ENCODE measurements at places on chromosomes 2 and 18.

DNA sequence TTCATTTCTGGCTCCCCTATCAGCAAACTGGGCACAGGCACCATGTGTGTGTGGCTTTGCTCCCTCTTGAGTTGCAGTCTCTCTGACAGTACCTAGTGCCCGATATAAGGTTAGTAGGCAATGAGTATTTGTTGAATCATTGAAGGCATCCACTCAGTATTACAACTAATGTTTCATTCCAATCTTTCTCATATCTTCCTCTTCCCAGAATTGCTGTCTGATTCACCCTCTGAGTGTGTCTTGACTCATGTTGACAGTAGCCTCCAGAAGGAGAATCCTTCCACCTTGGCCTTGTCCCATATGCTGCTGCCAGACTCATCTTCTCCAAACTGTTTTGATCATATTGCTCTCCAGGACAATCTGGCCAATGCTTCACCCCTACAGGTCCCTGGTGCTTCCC, 202.5 kb downstream of the LRRTM1 start:
- DNase-seq = no peak
- H3K4me3 ChIP-seq = no peak overlapping the region
- H3K27ac ChIP-seq = no peak overlapping the region

GRCh38 chr2:109175350-109175678, 46.3 kb downstream of the SH3RF3 start:
- H3K27me3 ChIP-seq = no peaks in the 10 kb centered on the region
- no peak overlapping the region for H3K4me3 ChIP-seq
- H3K36me3 ChIP-seq = no peaks in the 10 kb centered on the region
- H3K4me1 ChIP-seq = peaks cover 6% of the 10 kb centered on the region
- no peak overlapping the region for H3K27ac ChIP-seq

GRCh38 chr2:159550231-159550630, 66.1 kb downstream of the BAZ2B start:
- no peak for DNase-seq
- H3K27ac ChIP-seq = no peak overlapping the region
- H3K27me3 ChIP-seq = no peaks in the 10 kb centered on the region
- no peak overlapping the region for H3K4me3 ChIP-seq

DNA sequence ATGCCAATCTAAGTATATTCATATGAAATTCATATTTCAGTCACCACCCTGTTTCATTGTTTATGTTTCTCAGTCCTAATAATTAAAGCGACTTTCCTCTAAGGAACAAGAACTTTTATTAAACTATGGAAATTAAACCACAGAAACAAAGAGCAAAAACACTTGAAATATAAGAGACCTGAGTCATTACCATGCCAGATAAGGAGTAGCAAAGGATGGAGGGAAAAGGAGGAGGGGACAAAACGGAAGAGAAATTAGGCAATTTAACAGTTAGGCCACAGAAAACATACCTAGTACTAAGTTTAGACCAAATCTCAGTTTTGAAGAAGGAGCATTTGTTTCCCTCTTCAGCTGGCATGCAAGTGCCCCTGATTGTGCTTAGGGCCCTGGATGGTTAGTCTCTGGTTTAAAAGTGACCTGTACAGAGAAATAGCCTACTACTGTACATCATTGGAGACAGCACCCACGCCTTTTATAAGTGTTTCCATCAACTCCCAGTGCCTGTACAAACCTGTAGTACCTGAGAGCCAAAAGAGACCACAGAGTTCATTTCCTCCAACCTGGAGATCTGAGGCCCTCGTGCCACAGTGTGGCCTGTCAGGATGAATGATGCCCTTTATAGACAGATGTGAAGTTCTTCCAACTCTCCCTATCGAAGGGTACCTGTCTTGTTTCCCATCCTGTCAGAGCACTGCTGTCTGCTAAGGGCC, 74.5 kb downstream of the SPATS2L start:
- no peaks in the 10 kb centered on the region for H3K36me3 ChIP-seq
- H3K4me3 ChIP-seq = no peak overlapping the region
- no peak overlapping the region for H3K27ac ChIP-seq
- peaks cover 4% of the 10 kb centered on the region for H3K4me1 ChIP-seq
- DNase-seq = no peak

DNA sequence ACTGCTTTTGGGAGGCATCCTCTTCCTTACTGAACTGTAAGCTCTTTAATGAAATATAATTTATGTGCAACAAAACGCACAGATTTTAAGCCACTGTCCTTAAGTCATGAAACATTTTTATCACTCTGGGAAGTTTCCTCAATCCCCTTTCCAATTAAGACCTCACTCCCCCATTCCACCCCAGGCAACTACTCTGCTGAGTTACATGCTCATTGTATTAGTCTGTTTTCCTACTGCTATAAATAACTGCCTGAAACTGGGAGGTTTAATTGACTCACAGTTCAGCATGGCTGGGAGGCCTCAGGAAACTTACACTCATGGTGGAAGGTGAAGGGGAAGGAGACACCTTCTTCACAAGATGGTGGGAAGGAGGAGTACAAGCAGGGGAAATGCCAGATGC, 46.5 kb upstream of the KCNE4 start:
- no peak overlapping the region for H3K4me3 ChIP-seq
- H3K27me3 ChIP-seq = no peaks in the 10 kb centered on the region
- H3K4me1 ChIP-seq = no peaks in the 10 kb centered on the region
- H3K27ac ChIP-seq = no peak overlapping the region
- no peak for DNase-seq

GRCh38 chr2:162175714-162176113, 23.7 kb upstream of the GCG start:
- H3K4me1 ChIP-seq = no peaks in the 10 kb centered on the region
- H3K4me3 ChIP-seq = no peak overlapping the region
- no peak overlapping the region for H3K27ac ChIP-seq
- H3K27me3 ChIP-seq = no peaks in the 10 kb centered on the region
- H3K36me3 ChIP-seq = no peaks in the 10 kb centered on the region

GRCh38 chr2:42218712-42219111, 49.6 kb downstream of the EML4 start:
- peaks cover 2% of the 10 kb centered on the region for H3K36me3 ChIP-seq
- no peaks in the 10 kb centered on the region for H3K27me3 ChIP-seq
- H3K27ac ChIP-seq = no peak overlapping the region
- H3K4me1 ChIP-seq = peaks cover 4% of the 10 kb centered on the region
- no peak overlapping the region for H3K4me3 ChIP-seq

DNA sequence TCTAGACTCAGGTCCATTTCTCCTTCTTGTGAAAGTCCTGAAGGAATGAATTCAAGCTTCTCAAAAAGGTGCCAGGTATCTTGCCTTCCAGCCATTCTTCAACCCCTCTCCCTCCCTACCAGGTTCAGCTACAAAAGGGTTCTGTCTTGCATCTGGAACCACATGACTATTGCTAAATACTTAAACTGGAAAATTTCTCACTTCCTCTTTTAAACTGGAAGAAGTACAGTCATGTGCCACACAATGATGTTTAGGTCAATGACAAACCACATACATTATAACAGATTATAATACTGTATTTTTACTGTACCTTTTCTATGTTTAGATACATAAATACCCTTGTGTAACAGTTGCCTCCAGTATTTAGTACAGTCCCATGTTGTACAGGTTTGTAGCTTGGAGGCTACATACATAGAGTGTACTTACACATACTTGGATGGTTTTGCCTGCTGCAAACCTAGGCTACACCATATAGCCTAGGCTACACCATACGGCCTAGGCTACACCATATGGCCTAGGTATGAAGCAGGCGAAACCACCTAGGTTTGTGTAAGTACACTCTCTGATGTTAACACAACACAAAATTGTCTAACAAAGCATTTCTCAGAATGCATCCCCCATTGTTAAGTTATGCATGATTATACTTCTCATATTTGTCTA, 142.0 kb upstream of the DNMT3A start:
- H3K36me3 ChIP-seq = no peaks in the 10 kb centered on the region
- H3K27me3 ChIP-seq = no peaks in the 10 kb centered on the region
- H3K27ac ChIP-seq = peak overlapping the region; percentile 37
- no peak overlapping the region for H3K4me3 ChIP-seq
- H3K4me1 ChIP-seq = peaks cover 24% of the 10 kb centered on the region

DNA sequence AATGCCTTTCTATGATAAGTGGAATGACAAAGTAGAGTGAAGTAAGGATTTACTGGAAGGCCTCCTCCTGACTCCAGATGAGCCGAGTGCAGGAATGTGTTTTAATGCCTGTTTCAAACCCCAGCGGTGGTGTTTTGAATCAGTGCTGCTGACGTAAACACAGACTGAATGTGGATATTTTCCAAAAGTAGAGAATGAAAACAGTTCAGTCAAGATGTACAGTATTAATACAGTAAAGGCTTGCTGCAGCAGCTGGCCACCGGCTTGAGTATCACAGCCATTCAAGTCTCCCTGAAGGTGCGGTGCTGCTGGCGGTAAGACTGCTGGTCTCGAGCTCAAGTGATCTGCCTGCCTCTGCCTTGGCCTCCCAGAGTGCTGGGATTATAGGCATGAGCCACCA, 46.7 kb downstream of the ARHGAP28 start:
- no peaks in the 10 kb centered on the region for H3K4me1 ChIP-seq
- H3K36me3 ChIP-seq = no peaks in the 10 kb centered on the region
- H3K27ac ChIP-seq = no peak overlapping the region
- no peak for DNase-seq
- H3K27me3 ChIP-seq = no peaks in the 10 kb centered on the region

All from B cell (primary cell).